Left ventricle myocardium inferior (tissue), 1 donor: ENCODE measurements at places on chromosomes 5 and 9.
A peak's percentile ranks its signal among the peaks of the same experiment; 100 is the strongest.

- DNase-seq, result no peak
Measured at GRCh38 chr5:168339109-168339771, 47.8 kb downstream of the WWC1 start.

DNA sequence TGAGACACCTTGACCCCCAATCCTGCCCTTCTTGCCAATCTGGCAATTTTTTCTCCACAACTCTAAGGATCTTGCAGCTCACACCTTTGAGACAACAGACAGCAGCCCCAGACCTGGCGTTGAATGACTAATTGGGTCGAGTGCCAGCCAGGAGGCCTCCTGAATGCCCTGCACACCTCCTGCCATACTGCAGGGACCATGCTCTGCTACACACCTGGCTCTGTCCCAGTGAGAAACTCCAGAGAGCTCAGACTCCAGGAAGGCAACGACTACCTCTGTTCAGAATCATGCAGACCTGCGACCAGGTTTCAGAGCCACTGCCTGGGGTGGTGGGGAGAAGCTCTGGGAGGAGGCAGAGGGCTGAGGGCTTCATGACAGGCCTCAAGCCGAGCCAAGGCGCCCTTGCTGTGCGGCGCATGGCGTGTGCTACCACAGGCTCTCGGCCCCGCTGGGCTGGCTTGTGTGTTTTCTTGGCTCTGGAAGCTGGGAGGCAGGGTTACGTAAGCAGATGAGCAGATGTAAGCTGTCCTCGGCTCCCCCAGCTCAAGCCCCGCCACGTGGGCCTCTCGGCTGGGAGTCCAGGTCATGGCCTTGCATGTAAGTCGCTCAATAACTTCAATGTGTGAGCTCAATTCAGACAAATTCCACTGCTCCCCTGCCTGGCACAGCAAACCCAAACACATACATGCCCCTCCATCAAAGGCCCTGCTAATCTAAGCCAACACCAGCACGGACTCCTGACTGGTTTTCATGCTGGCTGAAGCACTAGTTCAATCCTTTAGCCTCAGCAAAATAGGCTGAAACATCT is 27.5 kb downstream of the B4GALT1 start:
- DNase-seq, result peak; percentile 87

DNA sequence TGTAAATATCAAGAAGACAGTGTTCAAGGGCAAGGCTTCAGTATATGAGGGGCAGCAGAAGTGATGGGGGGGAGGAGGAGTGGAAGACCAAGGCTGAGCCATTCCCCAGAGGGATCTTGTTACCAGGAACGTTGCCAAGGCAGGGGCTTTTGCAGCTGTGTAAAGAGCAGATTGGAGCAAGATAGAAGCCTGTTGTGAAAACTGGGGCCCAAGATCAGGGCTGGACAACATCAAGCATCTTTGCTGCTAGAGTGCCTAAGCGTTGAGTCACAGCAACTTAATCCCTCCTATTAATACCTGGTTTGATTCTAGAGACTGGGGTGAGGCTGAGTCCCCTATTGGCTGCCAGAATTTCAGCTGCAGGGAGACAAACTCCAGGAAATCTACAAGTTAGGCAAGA is 18.4 kb upstream of the ERCC6L2 start:
- no peak for DNase-seq

GRCh38 chr5:32733590-32734340 is 22.6 kb downstream of the NPR3 start:
- DNase-seq, result no peak

GRCh38 chr5:80961376-80962281 is 1.5 kb downstream of the RASGRF2 start:
- DNase-seq, result no peak

- no peak for DNase-seq
Measured at GRCh38 chr5:149228618-149229297, 42.9 kb upstream of the AFAP1L1 start.

DNA sequence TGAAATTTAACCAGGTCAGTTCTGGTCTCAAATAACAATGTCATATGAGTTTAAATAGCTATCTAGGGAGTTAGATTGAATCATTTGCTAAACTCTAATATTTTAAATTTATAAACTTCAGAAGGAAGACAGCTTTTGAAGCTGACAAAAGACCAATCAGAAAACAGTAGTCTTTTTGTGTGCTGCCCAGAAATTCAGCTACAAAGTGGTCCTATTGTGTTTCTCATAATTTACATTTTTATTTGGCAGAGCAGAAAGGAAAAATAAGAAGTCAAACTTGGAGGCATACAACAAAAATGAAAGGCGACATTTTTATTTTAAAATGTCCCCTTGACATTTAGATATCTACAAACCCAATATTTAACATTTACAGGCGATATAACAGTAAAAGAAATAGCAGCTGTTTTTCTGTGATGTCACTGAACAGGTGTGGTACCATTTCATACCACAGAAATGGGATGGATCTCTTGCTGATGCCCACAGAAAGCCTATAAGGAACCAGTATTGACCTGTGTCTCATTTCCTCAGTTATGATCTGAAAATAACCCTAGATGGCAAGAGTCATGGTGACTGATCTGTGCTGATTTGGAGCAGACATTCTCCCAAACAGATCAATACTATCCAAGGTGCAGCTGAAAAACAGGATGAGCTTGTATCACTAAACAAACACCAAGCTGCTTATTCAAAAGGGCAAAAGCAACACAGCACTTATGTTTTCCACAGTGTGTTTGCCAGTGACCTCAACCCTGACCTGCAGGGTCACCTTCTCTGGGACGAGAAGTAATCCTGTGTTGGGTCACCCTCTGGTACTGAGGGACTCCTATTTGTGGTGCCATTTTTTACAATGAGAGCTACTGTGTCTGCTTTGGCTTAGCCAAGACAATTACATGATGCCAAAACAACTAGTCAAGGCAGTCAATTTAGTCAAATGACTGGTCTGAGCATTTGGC is 3.6 kb upstream of the FST start:
- DNase-seq, result no peak

GRCh38 chr5:143837306-143837848 is 25.4 kb downstream of the HMHB1 start:
- no peak for DNase-seq

- DNase-seq, result no peak
Measured at GRCh38 chr9:114235033-114235661, 79.8 kb downstream of the COL27A1 start.

DNA sequence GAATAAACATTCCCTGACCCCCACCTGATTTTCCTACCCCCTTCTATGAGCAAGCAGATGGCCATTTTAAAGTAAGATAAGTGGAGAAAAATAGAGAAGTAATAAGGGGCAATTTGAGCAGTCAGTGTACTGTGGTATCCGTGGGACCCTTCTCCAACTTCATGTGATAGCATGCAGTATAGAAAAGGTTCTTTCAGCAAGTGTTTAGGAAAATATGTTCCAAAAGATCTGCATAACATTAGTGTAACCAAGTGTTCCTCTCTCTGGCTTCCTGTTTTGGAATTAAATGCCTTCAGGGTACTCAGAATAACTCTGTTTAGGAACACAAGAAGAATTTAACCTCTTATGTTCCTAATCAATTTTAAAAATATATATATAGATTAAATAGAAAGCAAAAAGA is 134.9 kb downstream of the ATG10 start:
- no peak for DNase-seq

GRCh38 chr5:13695076-13695712 is 249.3 kb downstream of the DNAH5 start:
- no peak for DNase-seq

- no peak for DNase-seq
Measured at GRCh38 chr9:27460226-27461023, 63.7 kb upstream of the IFNK start.
